ENCODE measurements at places on chromosomes 12 and 14. TPM values are rescaled to one million over a fixed set of nuclear protein-coding genes. Genes with fewer than 3 reads are reported as not detected.

The GRIN2B gene
- 14.2 TPM for total RNA-seq

The CATSPERB gene
- 0.74 TPM for total RNA-seq

- H3K27ac ChIP-seq = no peak overlapping the region
- no peaks in the 10 kb centered on the region for H3K36me3 ChIP-seq
- H3K4me1 ChIP-seq = no peaks in the 10 kb centered on the region
- no peak for DNase-seq
- H3K4me3 ChIP-seq = no peak overlapping the region
These were observed 183 bp upstream of the PRMT8 start for GRCh38 chr12:3490895-3491144.

DNA sequence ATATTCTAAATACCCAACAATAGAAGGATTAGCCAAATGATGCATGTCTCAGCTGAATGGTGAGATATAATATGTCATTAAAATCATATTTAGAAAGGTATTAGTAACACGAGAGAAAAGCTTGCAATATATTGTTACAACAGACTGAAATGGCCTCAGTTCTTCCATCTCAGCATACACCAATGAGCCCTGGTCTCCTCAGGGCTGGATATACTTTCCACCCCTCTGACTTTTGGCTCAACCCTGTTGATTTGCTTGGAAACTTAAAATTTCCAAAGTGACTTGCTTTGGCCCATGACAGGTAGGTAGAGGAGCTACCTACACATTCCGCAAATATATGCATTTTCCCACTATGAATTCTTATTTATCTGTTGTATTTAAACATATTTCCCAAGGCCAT lies 908.1 kb upstream of the TMEM132C start:
- H3K4me3 ChIP-seq = no peak overlapping the region
- no peak overlapping the region for H3K27ac ChIP-seq
- no peaks in the 10 kb centered on the region for H3K36me3 ChIP-seq
- no peaks in the 10 kb centered on the region for H3K4me1 ChIP-seq
- H3K27me3 ChIP-seq = no peaks in the 10 kb centered on the region

GRCh38 chr14:52220924-52221811 lies 46.3 kb upstream of the PTGDR start:
- H3K4me1 ChIP-seq = no peaks in the 10 kb centered on the region
- DNase-seq = no peak
- H3K27ac ChIP-seq = no peak overlapping the region
- H3K4me3 ChIP-seq = no peak overlapping the region

- no peaks in the 10 kb centered on the region for H3K4me1 ChIP-seq
- no peak overlapping the region for H3K4me3 ChIP-seq
- H3K36me3 ChIP-seq = no peaks in the 10 kb centered on the region
- H3K27me3 ChIP-seq = no peaks in the 10 kb centered on the region
- H3K27ac ChIP-seq = no peak overlapping the region
These were observed 27.7 kb upstream of the KLRD1 start for GRCh38 chr12:10279937-10280336.

Data from HCT116 (cell line).